ENCODE measurements at places on chromosomes 3 and 15.

DNA sequence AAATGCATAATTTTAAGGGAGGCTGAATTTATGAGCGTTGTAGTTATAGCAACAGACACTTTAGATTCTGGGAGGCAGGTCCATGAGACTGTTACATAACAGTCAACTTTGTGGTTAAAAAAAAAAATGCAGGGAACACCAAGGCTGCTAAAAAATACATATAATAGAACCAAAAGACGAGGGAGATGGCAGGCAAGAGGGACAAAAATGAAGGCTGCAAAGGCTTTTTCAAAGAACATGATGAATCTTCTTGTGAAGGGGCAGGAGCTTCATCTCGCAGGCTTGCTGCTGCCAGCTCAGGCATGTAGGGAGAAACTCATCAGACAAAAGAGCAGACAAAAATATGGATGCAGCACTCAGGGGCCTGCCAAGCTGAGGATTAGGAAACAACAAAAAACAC, 243.9 kb downstream of the SHQ1 start:
- no peak for DNase-seq

DNA sequence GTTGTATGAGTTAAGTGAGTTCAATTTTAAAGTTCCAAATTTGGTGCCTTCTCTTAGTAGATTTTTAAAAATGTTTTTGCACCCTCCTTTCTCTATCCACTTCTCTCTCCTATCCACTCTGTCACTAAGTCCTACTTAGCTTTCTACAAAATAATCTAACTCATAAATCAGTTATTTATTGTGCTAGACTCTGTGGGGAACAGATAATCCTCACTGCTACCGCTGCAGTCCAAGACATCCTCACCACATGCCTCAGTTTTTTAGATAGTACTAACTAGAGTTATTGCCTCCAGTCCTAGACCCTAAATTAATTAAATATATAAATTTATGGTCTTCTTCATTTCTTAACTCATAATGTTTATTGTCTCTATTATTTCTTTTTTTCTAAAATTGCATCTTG, 576.3 kb downstream of the GRM7 start:
- DNase-seq, result no peak

DNA sequence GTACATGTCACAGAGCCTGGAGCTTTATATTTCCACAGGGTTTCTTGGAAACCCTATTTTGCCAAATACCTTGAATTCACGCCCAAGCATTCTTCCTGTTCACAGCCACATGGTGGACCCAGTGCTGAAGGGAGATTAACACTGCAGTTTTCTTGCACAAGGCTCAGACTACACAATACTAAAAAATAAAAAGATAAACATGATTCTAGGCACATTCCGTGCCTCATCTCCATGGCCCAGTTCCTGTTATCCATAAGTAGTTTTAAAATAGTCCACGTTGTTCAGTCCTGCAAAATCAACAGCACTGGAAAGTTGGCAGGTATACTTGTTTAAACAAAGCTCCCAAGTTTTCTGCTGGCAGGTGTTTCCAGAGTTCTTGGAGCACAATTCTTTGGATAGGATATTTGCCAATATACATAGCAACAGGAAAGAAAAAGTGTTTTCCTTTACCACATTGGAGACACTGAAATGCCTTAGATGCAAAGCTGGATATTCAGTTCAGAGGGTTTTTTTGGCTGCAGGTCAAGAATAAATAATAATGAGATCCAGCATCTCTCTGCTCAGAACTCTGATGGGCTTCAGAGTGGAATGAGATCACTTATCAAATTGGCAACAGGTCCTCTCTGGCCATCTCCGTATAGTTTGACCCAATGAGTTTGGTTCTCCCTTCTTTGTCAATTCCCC, 88.1 kb upstream of the TGFBR2 start:
- no peak for DNase-seq

DNA sequence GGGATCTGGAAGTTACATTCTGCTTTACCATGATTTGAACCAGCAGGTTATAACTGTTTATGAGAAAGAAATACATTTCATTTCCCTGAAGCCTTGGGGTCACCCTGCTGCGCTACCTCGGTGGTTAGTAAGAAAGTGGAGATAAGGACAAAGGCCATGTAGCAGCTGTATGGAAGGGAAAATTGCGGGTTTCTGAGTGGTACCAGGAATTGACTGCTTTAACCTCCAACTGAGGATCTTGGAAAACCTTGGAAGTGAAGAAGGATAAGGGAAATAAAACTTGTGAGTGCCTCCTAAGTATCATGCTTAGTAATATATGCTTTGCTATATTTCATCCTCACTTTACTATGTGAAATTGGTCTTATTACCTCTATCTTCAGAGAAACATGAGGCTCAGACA, 76.1 kb upstream of the GAP43 start:
- no peak for DNase-seq

DNA sequence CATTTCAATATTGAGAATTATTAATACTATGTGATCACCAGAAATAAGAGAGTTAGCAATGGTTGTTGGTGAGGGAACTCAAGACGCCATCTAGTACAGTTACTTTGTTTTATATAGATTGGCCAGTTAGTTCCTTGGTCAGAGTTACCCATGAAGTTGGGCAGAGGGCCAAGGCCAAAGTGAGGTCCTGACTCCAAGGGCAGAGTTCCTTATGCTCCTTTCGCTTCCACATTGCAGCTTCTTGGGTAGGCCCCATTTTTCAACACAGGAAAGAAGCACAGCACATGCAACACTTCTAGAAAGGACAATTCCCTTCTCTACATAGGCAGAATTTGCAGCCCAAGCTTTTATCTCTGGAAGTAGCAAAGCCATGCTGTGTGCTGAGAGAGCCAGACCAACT, 178.6 kb downstream of the KCNAB1 start:
- DNase-seq, result no peak

DNA sequence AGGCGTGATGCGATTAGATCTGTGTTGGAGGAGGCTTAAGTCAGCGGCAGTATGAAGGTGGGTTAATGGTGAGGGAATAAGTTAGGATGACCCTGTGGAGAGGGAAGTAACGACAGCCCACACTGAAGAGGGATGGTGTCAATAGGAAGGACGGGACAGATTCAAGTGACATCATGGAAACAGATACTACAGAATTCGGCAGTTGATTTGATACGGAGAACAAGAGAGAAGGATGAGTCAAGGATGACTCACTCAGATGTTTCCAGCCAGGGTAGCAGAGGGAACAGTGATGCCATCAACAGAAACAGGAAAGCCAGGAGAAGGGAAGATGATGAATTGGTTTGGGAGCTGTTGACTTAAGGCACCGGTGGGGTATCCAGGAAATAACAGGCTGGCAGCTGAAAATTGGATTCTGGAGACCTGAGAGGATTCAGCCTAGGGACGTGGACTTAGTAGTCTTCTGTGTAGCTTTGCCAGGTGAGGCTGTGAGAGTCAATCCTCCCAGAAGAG, 38.0 kb downstream of the SHC4 start:
- DNase-seq, result no peak

GRCh38 chr15:61011576-61012336, 217.3 kb downstream of the RORA start:
- DNase-seq, result no peak

DNA sequence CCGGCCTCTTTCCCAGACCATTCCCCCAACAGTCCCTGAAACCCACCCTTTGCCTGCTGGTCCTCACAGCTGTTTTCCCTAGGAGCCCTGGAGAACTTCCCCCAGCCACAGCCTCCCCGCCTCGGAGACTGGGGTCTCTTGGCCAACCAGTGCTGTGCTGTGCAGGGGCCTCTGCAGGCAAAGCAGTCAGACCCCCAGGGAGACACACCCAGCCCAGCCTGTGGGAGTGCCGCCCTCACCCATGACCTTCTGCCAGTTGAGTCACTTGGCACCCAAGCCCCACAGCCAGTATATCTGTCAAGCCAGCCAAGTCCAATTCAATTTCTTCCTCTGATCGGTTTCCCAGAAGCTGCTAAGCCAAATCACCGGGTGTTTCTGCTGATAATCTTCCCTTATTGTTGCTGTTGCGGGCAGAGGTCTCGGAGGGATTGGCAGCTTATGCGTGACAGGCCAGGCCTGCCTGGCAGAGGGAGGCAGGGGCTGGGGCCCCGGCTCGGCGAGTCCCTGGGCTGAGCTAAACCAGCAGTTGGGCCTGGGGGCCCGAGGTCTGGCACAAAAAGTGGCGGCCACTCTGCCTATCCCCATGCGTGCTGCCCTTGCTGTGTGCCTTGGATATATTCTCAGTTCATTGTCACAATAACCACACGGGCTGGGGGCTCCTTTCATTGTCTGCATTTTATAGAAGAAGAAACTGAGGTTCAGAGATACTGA, 65.6 kb upstream of the SLC6A1 start:
- DNase-seq, result no peak

DNA sequence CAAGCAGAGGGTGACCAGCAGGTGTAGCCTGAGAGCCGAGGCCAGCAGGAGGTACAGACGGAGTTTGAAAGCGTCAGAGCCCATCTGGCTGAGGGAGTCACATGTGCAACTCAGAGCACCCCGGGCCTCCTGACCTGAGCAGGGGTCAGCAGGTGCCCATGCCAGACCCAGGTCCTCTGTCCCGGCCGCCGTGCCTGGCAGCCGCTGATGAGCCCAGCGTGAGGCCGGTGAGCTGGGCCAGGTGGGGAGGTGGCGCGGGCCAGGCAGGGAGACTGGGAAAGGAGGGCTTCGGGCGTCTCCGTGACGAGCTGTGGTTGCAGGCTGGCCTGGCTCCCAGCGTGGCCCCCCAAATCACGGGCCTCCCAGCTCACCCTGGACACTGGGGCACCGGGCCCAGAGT, 130.9 kb downstream of the CHSY1 start:
- no peak for DNase-seq

- DNase-seq, result no peak
Measured at GRCh38 chr3:69212411-69213160, 90.2 kb upstream of the LMOD3 start.

GRCh38 chr3:24479816-24480215, 14.8 kb downstream of the THRB start:
- DNase-seq, result no peak

GRCh38 chr15:67126551-67127330, 61.3 kb downstream of the SMAD3 start:
- DNase-seq, result no peak

GRCh38 chr3:178181088-178181487, 355.1 kb upstream of the KCNMB2 start:
- DNase-seq, result no peak

DNA sequence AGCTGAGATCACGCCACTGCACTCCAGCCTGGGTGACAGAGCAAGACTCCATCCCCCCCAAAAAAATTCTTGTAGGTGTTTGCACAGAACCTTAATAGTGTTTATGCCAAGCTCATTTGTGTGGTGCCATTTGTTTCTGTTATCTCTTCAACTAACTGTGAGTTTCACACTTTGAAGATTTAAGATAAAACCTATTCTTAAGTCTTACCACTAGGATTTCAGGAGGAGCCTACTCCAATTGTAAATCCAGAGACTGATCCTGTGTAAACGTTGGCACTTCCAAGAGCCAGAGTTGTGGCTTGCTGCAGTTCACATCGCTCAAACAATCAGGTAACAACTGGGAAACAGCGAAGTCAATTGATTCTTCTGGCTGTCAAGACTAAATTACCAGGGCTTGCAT, 242.4 kb upstream of the SATB1 start:
- no peak for DNase-seq

DNA sequence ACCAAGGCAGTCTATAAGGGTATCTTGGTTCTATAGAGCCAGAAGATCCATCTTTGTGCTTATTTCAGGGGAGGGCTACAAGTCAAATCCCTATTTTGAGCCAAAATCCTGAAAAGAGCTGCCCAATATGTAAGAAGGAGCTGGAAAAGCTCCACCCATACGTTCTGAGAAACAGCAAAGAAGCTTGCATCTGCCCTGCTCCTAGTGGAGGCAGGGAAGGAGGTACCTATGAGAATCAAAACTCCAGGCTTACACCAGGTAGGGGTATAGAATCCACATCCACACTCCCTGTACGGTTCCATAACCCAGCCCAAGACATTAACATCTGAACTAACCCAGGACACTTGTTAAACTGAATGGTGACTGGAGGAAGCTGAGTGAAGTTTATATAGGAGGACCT, 30.0 kb downstream of the PHC3 start:
- no peak for DNase-seq

GRCh38 chr3:42739401-42740158, 33.5 kb downstream of the CCDC13 start:
- DNase-seq, result no peak

GRCh38 chr3:47780741-47781684, 680 bp downstream of the SMARCC1 start:
- no peak for DNase-seq

DNA sequence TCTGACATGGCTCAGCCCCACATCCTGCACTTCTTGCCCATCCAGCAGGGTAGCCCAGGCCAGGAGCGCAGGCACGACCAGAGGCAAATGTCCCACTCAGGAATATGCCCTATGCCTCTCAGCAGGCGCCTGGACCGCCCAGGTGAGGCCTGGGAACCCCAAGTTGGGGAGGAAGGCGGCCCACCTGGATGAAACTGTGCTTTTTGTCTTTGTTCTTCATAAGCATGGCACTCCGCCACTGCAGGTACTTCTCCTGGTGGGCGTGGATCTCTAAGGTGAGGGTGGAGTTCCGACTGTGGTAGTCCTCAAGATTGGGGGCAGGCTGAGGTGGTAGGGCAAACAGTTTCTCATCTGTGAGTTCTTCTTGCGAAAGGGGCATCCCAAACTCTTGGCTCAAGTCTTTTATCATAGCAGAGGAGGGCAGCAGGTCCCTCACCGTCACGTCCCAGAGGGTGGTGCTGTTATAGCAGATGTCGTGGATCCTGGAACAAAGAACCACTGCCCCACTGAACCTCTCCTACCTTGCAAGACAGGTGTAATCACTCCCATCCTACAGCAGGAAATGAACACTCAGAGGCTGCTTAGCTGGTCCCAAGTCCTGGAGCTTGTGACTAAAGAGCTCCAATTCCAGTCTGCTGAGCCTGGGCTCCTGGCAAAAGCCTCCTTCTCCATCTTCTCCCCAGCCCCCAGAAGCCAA, 53.2 kb downstream of the ACAD9 start:
- DNase-seq, result no peak

- no peak for DNase-seq
Measured at GRCh38 chr3:32791833-32792232, 26.0 kb upstream of the TRIM71 start.
